Erythroblast (primary cell): ENCODE measurements at places on chromosomes 5 and 9.

- no peak for DNase-seq
These were observed 63.3 kb downstream of the COL23A1 start for GRCh38 chr5:178526773-178527457.

- no peak for DNase-seq
These were observed 14.1 kb upstream of the EXOC3 start for GRCh38 chr5:428754-429452.

- DNase-seq: no peak
These were observed 647 bp downstream of the PDE8B start for GRCh38 chr5:77210964-77211690.

GRCh38 chr5:31728039-31728438, 89.1 kb downstream of the PDZD2 start:
- no peak for DNase-seq

DNA sequence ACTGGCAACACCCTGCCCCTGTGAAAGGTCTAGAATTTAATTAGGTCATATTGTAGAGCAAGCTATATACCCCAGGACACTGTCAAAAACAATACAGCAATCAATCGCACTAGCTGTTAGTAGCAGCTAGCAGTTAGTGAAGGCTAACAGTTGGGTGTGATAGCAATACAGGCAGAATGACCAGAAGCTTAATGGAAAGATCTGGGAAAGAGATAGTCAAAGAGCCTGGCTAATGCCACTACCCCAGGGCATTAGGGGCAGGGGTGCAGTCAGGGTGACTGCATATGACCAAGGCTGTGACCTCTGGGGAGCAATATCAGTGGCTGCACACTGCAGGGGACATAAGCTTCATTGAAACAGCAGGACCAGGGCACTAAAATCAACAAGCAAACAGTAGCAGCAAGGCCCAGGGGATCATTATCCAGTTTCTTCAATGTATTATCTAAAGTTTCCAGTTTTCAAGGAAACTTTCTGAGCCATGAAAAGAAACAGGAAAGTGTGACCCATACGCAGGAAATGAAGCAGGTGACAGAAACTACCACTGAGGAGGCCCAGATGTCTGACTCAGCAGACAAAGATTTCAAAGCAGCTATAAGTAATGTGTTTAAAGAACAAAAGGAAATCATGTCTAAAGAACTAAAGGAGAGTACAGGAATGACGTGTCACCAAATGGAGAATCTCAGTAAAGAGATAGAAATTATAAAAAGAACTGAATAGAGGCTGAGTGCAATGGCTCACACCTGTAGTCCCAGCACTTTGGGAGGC, 82.4 kb downstream of the ZNF354C start:
- DNase-seq: no peak

- DNase-seq: peak; percentile 19
These were observed 175.1 kb upstream of the DAB2 start for GRCh38 chr5:39599721-39600431.

DNA sequence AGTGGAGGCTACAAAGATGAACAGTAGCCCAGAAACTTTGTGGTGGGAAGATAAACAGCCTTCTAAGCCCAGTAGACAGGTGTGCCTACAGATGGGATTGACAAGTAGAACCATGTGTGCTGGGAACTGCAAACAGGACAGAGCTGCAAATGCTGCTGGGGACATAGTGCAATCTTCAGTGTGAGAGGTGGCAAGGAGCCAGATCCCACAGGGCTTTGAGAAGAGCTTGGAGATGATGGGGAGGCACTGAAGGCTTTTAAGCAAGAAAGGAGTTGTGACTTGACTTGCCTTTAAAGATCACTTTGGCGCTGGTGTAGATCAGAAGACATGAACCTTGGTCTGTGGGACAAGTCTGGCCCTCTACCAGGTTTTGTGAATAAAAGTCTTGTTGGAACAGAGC, 675.2 kb downstream of the ACTL7B start:
- DNase-seq: no peak

DNA sequence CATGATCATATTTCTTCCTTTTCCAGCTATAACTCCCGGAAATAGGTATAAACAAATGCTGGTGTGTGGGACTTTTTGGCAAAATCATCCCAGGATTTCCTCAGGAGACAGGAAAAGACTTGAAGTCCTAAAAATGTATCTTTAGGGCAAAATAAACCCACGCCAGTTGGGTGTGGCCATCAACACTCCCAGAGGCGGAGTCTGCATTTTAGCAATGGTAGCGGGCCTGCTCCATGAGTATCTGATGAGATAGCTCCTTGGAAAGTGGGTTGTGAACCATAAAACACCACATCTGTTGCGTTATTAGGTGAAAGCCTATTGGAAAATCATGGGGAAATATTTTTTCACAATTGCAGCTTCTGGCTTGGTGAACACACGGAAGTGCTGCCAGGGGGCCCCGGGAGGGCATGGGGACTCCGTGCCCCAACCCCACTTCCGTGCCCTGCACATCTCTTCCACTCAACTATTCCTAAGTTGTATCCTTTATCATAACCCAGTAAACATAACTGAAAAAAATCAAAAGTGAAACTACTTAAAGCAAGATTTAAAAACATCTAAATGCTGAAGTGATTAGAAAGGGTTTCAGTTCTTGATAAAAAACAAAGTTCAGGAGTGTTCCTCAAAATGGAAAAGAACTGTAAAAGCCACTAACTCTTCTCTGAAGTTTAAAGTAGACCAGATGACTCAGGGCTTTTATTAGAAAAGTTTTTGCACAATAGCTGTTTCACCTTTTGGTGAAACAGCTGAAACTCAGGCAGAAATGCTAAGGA, 111.2 kb downstream of the LRRC70 start:
- no peak for DNase-seq

DNA sequence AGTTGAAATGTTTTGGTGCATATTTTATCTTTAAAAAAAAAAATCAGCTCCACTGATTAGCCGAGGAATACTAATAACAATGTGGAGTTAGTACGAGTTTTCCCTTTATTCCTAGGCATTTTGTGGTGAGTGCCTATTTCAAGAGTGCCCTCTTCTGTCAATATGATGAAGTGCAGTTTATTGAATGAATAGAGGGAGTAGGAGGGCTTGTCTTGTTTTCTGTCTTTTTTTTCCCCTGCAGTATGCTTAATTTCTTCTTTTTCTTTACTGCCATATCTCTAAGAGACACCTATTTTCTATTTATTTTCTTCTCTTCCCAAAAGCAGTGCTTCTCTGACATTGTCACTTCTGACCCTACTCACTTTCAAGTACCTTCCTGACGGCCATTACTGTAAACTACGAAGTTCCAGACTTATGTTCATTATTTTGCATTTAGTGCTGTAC, 169.6 kb upstream of the PITX1 start:
- peak; percentile 33 for DNase-seq
